ENCODE measurements at places on chromosomes 11 and 22. TPM values are rescaled to one million over a fixed set of nuclear protein-coding genes. Genes with fewer than 3 reads are reported as not detected.

- no peaks in the 10 kb centered on the region for H3K36me3 ChIP-seq
- no peaks in the 10 kb centered on the region for H3K27me3 ChIP-seq
- no peak within 1 kb of the TSS for H3K4me3 ChIP-seq
- no peak within 1 kb of the TSS for H3K27ac ChIP-seq
- DNase-seq: no peak
Observed at GRCh38 chr11:5226732-5227310, at the start of gene HBB. Gene HBB, minus strand, starts transcription at chr11:5227071. Its CDS starts 50 bp downstream, at chr11:5227021.

The OR9Q1 gene
- total RNA-seq: not detected

GRCh38 chr22:46895753-46896152 lies 133.3 kb downstream of the TBC1D22A start:
- no peaks in the 10 kb centered on the region for H3K4me1 ChIP-seq
- H3K27ac ChIP-seq: no peak overlapping the region
- H3K4me3 ChIP-seq: no peak overlapping the region
- H3K36me3 ChIP-seq: no peaks in the 10 kb centered on the region
- no peaks in the 10 kb centered on the region for H3K27me3 ChIP-seq

The RIMBP3B gene
- total RNA-seq: 0.16 TPM

GRCh38 chr11:111105566-111105965 lies 140.0 kb upstream of the POU2AF2 start:
- no peaks in the 10 kb centered on the region for H3K4me1 ChIP-seq
- no peak overlapping the region for H3K4me3 ChIP-seq
- DNase-seq: no peak
- no peaks in the 10 kb centered on the region for H3K27me3 ChIP-seq

The PRR33 gene
- not detected for total RNA-seq

DNA sequence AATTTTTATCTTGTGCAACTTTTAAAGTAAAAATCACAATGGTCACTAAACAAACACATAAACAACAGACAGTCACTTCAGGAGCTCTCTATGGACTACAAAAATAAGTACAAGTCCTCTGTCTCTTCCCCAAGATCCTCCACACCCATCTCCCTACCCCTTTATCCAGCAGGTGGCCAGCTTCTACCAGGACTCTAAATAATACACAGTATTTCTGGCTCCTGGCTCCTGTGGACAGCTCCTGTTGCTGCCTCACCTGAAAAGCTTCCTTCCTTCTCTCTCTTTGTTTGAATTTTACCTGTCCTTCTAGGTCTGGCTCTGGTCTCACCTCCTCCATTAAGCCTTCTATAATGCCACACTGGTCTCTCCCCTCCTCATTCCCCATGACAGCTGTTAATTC lies 86.1 kb downstream of the CLPB start:
- DNase-seq: no peak
- H3K27me3 ChIP-seq: no peaks in the 10 kb centered on the region

The KDM4E gene
- not detected for total RNA-seq

GRCh38 chr11:78978831-78979230 lies 404.2 kb upstream of the NARS2 start:
- no peaks in the 10 kb centered on the region for H3K4me1 ChIP-seq
- H3K27ac ChIP-seq: no peak overlapping the region

- H3K4me3 ChIP-seq: no peak overlapping the region
- DNase-seq: no peak
- no peaks in the 10 kb centered on the region for H3K27me3 ChIP-seq
- H3K27ac ChIP-seq: no peak overlapping the region
- no peaks in the 10 kb centered on the region for H3K4me1 ChIP-seq
Observed at GRCh38 chr11:72730737-72731136, 21.5 kb downstream of the ARAP1 start.

- peak; percentile 90 for DNase-seq
- no peaks in the 10 kb centered on the region for H3K36me3 ChIP-seq
- H3K27me3 ChIP-seq: no peaks in the 10 kb centered on the region
- H3K4me1 ChIP-seq: peaks cover 22% of the 10 kb centered on the region
Observed at GRCh38 chr22:46007848-46008261, 30.9 kb upstream of the WNT7B start.

The OR51B2 gene
- total RNA-seq: not detected

The CALCA gene
- total RNA-seq: not detected

DNA sequence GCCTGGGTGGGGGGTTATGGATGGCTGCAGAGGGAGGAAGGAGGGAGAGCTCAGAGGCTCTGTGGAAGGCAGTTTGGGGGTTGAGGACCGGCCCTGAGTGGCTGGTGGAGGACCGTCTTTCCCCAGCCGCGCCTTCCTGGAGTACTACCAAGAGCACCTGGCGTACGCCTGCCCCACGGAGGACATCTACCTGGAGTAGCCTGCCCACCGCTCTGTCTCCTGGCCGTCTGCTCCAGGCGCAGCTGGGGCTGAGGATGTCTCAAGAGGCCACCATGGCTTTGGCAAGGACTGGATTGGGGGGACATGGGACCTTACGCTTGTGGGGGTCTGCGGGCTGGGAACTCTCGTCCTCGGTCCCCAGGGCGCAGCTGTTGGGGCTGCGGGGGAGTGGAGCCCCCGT lies 10.0 kb downstream of the MAPK8IP2 start:
- no peaks in the 10 kb centered on the region for H3K4me1 ChIP-seq
- H3K4me3 ChIP-seq: no peak overlapping the region
- H3K27ac ChIP-seq: no peak overlapping the region

DNA sequence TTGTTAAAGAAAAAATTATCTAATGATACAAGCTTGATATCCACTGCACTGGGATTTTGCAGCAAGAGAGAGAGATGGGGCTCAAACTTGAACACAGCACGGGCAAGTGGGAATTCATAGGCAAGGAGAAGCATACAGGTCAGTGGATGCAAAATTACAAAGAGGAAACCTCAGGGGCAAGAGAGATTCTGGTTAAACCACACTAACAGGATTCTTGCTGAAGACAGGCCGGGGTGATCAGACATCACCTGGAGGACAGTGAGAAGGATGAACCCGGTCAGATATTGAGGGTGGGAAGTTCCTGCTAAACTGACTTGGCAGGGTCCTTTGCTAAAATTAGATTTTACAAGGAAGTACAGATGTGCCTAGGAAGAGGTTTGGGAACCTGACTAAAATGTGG lies 2.5 kb upstream of the PLAAT4 start:
- no peak for DNase-seq
- peak overlapping the region; percentile 72 for H3K27ac ChIP-seq
- no peaks in the 10 kb centered on the region for H3K27me3 ChIP-seq
- H3K4me1 ChIP-seq: peaks cover 54% of the 10 kb centered on the region

The FBXO3 gene
- 35.0 TPM for total RNA-seq

- H3K4me1 ChIP-seq: no peaks in the 10 kb centered on the region
- H3K4me3 ChIP-seq: no peak overlapping the region
- no peaks in the 10 kb centered on the region for H3K36me3 ChIP-seq
- no peak for DNase-seq
- H3K27me3 ChIP-seq: no peaks in the 10 kb centered on the region
Observed at GRCh38 chr11:88345949-88346348, 8.4 kb upstream of the CTSC start.

GRCh38 chr22:43510281-43511070 lies 98.7 kb downstream of the MPPED1 start:
- no peak for DNase-seq
- no peak overlapping the region for H3K4me3 ChIP-seq
- no peaks in the 10 kb centered on the region for H3K36me3 ChIP-seq
- H3K27me3 ChIP-seq: no peaks in the 10 kb centered on the region

The PKP3 gene
- total RNA-seq: 60.9 TPM

The MCAM gene
- total RNA-seq: 170 TPM

GRCh38 chr11:104873252-104873651 lies 25.0 kb downstream of the CASP12 start:
- H3K27ac ChIP-seq: no peak overlapping the region
- H3K27me3 ChIP-seq: no peaks in the 10 kb centered on the region
- no peaks in the 10 kb centered on the region for H3K36me3 ChIP-seq
- DNase-seq: no peak
- H3K4me1 ChIP-seq: no peaks in the 10 kb centered on the region
- no peak overlapping the region for H3K4me3 ChIP-seq

DNA sequence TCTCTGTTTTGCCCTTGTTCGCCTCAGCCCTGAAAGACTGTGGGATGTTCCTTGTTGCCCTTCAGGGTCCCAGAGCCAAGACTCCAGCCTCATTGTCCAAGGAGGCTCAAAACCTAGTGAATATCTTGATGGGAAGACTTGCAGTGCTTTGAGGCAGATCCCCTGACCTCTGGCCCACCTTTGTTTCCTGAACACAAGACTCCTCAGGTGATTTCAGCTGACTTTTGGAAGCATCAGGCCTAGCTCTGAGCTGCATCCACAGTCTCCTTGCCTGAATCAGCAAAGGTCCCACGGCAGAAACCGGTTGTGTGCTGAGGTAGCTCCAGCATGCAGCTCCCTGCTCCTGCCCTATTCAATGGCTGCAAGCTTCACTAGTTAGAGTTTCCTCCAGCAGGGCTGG lies 159.3 kb upstream of the B3GAT1 start:
- H3K36me3 ChIP-seq: no peaks in the 10 kb centered on the region
- no peak for DNase-seq
- H3K4me1 ChIP-seq: no peaks in the 10 kb centered on the region
- no peaks in the 10 kb centered on the region for H3K27me3 ChIP-seq

The LYVE1 gene
- total RNA-seq: 51.8 TPM

GRCh38 chr22:46618667-46619066 lies 1.5 kb upstream of the GRAMD4 start:
- H3K27me3 ChIP-seq: no peaks in the 10 kb centered on the region
- no peak overlapping the region for H3K4me3 ChIP-seq
- H3K4me1 ChIP-seq: peaks cover 23% of the 10 kb centered on the region
- no peak for DNase-seq

DNA sequence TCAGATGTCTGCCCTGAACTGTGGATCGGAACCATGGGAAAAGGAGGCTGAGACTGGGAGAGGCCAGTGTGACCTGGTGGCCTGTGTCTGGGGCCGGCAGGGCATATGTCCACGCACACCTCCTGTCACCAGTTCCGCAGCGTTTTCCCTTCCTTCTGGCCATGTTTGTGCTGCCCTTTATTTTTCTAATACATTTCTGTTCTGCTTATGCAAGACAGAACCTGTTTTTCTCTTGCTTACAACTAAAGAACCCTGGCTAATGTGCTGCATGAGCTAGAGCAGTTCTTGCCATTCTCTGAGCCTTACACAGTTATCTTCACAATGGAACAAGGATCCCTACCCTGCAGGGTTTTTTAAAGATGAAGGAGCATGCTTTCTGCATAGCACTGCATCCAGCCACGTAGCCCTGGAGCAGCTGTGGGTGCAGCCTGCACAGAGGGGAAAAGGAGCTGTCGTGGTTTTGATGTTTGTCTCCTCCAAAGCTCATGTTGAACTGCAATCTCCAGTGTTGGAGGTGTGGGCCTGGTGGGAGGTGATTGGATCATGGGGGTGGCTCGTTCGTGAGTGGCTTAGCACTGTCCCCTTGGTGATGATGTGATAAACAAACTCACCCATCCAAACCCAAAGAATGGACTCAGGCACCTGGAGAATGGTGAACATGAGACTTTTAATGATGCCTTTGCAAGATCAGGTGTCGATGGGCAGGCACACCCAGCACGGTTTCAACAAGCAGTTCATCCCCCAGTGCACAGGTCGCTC lies 84.8 kb upstream of the SHANK2 start:
- H3K4me3 ChIP-seq: no peak overlapping the region
- peak; percentile 12 for DNase-seq
- no peaks in the 10 kb centered on the region for H3K4me1 ChIP-seq
- H3K36me3 ChIP-seq: no peaks in the 10 kb centered on the region
- H3K27me3 ChIP-seq: no peaks in the 10 kb centered on the region
- H3K27ac ChIP-seq: no peak overlapping the region

The MRGPRG gene
- total RNA-seq: not detected

The CHEK2 gene
- 13.2 TPM for total RNA-seq

DNA sequence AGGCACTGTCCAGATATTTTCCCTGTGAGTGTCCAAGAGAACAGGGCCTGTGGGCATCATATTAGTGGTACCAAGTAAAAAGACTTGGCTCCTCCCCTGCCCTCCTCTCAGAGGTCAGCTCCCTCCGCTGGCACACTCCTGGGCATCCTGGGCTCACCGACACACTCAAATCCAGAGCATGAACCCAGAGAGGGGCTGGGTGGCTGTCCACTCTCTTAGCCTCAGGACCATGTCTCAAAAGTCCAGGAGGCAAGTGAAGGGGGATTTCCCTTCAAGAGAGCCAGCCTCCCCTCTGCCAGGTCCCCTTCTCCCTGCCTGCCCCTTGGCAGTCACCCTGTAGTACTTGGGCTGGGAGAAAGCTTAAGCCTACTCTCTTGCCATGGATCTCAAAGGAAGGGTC lies 10.3 kb downstream of the BCL9L start:
- peak overlapping the region; percentile 25 for H3K4me3 ChIP-seq
- peak overlapping the region; percentile 100 for H3K27ac ChIP-seq
- no peaks in the 10 kb centered on the region for H3K27me3 ChIP-seq
- DNase-seq: no peak
- H3K36me3 ChIP-seq: no peaks in the 10 kb centered on the region

- DNase-seq: no peak
- H3K36me3 ChIP-seq: no peaks in the 10 kb centered on the region
- no peak overlapping the region for H3K4me3 ChIP-seq
- no peaks in the 10 kb centered on the region for H3K27me3 ChIP-seq
- no peak overlapping the region for H3K27ac ChIP-seq
Observed at GRCh38 chr22:34781681-34782080, 284.3 kb upstream of the ISX start.

The OR51Q1 gene
- total RNA-seq: not detected

GRCh38 chr22:41664490-41664889 lies 24.2 kb downstream of the SNU13 start:
- H3K4me1 ChIP-seq: peaks cover 4% of the 10 kb centered on the region
- H3K27me3 ChIP-seq: no peaks in the 10 kb centered on the region
- DNase-seq: no peak
- H3K36me3 ChIP-seq: peaks cover 15% of the 10 kb centered on the region
- H3K27ac ChIP-seq: no peak overlapping the region
- H3K4me3 ChIP-seq: no peak overlapping the region

The TRIM48 gene
- total RNA-seq: not detected

The BTG4 gene
- total RNA-seq: not detected

- H3K4me3 ChIP-seq: no peak overlapping the region
- no peaks in the 10 kb centered on the region for H3K36me3 ChIP-seq
- H3K4me1 ChIP-seq: no peaks in the 10 kb centered on the region
Observed at GRCh38 chr22:47301820-47302475, 539.5 kb downstream of the TBC1D22A start.

GRCh38 chr22:19870153-19871022 lies 15.7 kb upstream of the GNB1L start:
- no peaks in the 10 kb centered on the region for H3K27me3 ChIP-seq
- H3K36me3 ChIP-seq: no peaks in the 10 kb centered on the region
- no peak overlapping the region for H3K27ac ChIP-seq
- DNase-seq: no peak

GRCh38 chr11:96228473-96228891 lies 114.5 kb downstream of the MAML2 start:
- no peaks in the 10 kb centered on the region for H3K36me3 ChIP-seq
- peak overlapping the region; percentile 79 for H3K27ac ChIP-seq
- H3K4me3 ChIP-seq: no peak overlapping the region
- peak; percentile 88 for DNase-seq
- H3K4me1 ChIP-seq: no peaks in the 10 kb centered on the region

DNA sequence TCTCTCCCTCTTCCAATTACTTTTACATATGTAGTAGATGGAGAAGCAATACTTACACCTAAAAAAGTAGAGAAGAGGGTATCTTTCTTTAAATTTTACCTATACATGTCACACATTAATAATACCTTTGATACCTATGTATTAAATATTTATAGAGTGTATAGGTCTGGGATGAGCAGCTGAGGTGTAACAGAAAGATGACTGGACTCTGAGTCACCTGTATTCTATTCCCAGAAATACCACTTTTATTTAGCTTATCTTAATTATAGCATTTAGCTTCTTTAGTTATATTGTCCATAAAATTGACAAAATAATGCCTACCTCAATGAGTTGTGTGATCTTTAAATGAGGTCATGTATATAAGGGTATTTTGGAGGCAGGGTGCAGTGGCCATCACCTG lies 30.6 kb upstream of the YAP1 start:
- no peak overlapping the region for H3K4me3 ChIP-seq
- no peaks in the 10 kb centered on the region for H3K4me1 ChIP-seq
- no peak overlapping the region for H3K27ac ChIP-seq

The GLB1L3 gene
- total RNA-seq: not detected

Measured in breast epithelium (tissue), 4 donors.